Urothelium cell line (cell line): ENCODE measurements at places on chromosomes 5 and 9.

- no peak for DNase-seq
These were observed 36.3 kb upstream of the PSD2 start for GRCh38 chr5:139759219-139759721.

- peak; percentile 67 for DNase-seq
These were observed 36.1 kb downstream of the MRPL36 start for GRCh38 chr5:1763548-1763911.

DNA sequence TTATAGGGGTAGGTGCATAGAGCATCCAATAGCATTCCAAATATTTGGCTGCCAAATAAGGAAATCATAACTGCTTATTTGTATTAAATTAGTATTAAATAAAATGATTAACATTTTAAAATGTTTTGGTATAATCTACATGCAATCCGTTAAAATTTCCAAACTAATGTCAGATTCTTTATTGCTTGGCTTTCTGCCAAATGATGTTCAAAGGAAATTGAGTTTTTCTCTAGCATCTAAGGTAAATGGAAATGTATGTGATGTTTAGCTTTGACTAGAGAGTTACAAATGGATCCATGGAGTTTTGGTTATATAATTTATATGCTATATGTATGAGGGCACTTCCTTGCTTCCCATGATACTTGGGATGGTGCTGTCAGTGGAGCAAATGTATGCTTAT lies 121.7 kb downstream of the ZCCHC7 start:
- no peak for DNase-seq

DNA sequence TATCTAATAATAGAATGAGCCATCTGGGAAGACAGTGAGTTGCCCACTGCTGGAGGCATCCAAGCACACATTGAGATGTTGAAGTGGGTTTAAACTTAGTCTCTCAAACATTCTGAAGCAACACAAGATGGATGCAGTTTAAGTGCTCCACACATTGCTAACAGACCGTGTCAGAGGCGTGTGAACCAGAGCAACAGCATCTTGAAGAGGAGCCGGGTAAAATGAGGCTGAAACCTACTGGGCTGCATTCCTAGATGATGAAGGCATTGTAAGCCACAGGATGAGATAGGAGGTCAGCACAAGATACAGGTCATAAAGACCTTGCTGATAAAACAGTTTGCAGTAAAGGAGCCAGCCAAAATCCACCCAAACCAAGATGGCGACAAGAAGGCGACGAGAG lies 73.5 kb upstream of the TMEM215 start:
- DNase-seq = no peak

DNA sequence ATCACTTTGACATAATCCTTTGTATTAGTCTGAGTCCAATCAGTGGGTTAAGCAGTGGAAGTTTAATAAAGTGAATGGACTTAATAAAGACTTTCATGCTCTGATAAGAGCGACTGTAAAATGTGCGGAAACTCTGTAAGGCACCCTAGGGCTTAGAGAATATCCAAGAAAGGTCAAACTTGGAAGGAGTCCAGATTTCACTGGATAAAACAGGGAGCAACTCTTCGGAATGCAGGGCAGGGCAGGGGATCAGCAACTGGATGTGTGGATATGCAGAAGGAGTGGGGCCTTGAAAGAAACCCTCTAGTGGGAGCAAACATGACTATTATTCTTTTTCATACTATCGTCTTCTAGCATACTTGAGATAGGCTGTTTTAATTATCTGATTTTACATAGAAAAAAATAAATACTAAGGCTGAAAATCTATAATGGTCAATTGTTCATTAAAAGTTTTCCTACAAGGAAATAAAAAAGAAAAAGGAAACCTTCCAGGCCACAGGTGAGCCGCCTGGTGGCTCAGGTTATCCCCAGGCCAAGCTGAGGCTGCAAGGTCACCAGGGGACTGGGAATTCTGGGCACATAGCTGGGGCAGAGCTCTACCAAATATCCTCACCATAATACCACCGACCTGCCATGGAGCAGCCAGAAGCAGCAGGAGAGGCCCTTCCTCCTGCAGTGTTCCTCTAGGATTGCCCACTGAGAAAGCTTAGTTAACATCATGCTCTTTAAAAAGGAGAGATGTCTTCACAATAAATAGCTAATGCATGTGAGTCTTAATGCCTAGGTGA lies 46.3 kb upstream of the CCDC112 start:
- no peak for DNase-seq

GRCh38 chr5:124341066-124341858 lies 405.2 kb downstream of the ZNF608 start:
- no peak for DNase-seq

DNA sequence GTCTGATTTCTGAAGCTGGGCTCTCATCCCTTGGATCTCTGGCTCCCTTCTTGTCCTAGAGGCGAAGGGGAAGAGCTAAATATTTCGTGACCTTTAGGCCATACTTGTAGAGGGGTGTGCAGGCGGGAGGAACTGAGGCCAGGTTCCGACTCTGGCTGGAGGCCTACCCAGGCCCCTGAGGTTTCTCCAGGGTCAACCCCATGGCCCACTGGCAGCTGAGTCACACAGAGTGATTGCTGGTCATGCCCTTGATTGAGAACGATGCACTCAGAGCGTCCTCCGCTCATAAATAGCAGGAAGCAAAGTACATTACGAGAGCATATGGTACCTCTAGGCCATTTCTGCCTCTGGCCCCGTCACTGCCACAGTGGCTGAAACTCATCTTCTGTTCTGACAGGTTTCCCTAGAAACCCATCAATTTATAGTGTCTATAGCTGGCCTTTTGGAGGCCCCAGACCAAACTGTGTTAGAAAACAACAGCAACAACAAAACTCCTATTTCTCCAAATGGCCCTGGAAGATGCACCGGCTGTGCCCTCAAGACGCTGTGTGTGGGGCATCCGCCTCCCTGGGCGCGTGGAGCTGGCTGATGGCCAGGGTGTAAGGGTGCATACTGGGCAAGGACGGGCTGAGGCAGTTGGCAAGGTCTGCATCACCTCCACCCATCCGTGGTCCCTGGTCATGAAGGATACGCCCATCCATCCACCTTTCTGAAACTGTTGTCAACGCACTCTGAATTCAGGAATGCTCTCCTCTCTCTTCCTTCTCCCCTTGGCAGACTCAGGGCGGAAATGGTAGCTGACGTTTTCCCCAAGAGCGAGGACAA lies 32.9 kb upstream of the FCN1 start:
- DNase-seq = no peak

GRCh38 chr5:126438267-126438666 lies 15.1 kb downstream of the GRAMD2B start:
- no peak for DNase-seq

GRCh38 chr5:134142052-134142451 lies 27.6 kb downstream of the TCF7 start:
- no peak for DNase-seq

DNA sequence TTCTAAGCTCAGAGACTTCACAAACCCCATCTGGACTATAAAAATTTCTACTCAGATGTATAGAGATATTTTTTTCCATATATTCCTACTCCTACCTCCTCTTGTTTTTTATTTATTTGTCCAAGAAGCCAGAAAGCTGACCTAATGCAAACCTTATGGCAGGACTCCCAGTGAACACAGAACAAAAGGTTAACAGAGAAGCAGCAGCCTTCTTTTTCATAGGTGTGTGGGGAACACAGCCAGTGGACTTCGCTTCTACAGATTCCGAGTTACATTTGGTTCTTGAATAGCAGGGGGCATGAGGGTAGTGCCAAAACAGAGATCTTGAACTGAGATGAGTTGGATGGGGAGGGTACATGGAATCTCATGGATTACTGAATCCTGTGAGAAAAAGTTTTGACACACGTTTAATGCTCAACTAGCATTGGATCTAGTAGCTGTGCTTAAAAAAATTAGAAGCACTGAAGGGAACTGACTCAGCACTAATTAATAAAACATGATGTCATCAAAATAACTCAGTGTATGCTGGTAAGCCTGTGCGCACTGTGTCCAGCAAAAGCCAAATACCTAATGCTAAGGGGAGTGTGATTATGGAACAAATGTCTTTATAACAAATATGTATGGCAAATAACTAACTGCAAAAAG lies 240.1 kb downstream of the GABRB2 start:
- DNase-seq = no peak

- no peak for DNase-seq
These were observed 504.3 kb downstream of the ARHGEF28 start for GRCh38 chr5:74130155-74130897.

DNA sequence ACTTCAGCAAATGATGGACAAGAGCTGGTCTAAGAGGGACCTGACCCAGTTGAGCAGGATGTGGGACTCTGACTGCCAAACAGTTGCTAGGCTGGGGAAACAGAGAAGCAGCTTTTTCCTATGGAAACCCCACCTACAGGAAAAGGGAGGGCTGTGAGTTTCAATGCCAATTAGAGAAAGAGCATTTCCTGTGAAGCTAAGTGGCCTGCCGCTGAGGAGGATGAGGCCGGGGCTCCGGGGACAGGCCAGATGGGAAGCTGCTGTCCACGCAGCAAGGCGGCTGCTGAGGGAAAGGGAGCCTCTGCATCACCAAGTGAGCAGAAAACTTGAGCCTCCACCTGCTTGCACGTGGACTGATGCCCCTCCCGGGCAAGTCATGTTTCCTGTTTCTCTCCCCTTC lies at the start of gene PCDH12:
PCDH12 (minus strand) TSS at position 90 of the 400 bp plus-strand sequence. CDS start 351 bp downstream, outside the sequence.
- no peak for DNase-seq

DNA sequence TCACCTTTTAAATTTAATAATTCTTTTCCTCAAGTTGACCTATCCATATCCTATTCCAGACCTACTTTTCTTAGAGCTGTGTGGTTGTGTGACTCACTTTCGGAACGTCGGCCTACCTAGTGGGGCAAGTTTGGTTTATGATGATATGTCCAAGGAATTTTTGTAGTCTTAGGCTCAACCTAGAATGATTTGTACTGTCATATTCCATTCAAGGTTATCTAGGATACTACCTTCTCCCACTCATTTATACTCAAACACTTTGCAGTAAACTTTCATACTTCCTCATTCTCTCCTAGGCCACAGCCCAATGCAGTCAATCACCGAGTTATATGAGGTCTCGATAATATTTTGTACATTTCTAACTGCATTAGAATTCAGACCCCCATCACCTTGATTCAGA lies 61.9 kb downstream of the PIK3R1 start:
- DNase-seq = peak; percentile 83

DNA sequence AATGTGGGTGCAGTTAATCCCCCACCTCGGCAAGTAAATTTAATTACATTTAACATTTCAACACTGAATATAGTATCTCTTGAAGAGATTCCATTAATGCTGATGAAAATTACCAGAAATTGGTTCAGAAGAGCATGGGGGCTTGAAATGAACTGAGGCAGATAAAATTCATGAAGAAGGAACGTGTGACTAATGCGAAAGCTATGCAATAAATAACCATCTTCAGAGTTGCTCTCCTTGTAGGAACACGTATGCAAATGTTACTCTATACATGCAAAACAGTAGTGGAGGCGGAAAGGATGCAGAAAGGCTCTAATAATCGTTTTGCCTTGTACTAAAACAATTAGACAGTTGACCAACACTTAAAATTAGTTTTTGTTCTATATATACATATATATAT lies 320.2 kb downstream of the CTNND2 start:
- peak; percentile 24 for DNase-seq

DNA sequence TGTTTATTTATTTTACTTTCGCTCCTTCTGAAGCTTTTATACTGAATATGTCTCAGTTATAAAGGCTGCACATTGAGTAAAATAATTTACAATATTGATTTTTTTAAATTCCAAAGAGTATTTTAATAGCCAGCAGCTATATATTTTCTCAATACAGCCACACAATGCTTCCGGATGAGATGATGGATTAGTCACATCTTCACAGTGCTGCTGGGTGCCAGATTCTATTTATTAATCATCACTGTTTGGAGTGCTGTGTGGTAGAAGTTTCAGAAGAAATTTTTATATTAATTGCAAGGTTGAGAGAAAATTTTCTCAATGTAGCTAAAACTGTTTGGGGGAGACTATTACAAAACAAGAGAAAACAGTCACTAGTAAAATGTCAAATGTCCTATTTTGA lies 989.8 kb downstream of the TLE4 start:
- DNase-seq = no peak

GRCh38 chr9:96242811-96243210 lies 59.2 kb downstream of the HSD17B3 start:
- no peak for DNase-seq

GRCh38 chr5:116374434-116374852 lies 200.2 kb downstream of the SEMA6A start:
- DNase-seq = no peak

DNA sequence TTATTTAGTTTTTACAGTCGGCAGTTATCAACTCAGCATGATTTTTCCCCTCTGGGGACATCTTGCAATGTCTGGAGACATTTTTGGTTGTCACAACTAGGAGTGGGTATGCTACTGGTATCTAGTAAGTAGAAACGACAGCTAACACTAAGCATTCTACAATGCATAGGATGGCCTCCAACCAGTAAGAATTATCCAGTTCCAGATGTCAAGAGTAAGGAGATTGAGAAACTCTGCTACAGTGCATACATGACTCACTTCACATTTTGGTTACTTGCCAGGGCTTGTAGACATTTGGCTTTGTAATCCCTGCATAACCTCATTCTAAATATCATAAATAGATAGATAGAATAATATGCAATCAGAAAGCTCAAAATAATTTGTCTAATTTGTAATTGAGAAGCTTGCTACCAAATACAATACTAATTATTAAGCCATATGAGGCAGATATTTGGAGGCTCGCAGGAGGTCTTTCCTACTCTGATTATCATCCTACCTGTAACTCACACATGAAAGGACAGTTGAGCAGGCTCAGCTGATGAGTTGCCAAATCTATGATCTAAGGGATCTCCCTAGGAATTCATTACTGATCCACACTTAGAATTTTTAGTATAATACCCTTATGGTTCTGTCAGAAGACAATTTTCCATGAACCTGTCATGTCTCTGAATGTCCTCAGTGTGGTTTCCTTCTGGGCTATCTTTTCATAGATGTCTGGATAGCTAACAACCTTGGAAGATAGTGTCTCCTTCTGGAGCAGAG lies 346.9 kb upstream of the TLE4 start:
- DNase-seq = peak; percentile 7

DNA sequence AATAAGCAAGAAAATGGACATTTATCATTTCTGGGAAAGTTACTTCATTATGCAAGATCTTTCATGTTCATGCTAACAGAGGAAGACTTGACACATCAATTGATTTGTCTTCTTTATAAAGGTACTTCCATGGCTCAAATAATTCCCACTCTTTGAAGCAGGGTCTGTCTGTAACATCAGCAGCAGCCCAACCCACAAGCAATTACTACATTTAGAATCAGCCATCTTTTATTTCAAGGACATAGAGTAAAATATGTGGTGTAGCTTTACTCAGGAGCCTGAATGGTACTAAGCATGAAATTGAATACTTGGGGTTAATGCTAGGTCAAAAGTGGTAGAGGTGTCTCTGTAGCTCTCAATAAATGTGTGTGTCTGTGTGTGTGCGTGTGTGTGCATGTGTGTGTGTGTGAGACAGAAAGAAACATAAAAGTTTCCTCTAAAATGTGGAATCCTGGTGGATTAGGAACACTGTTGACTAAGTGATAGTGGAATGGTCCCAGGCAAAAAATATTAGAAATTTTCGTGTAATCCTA lies 581.1 kb downstream of the CAAP1 start:
- DNase-seq = no peak

- no peak for DNase-seq
These were observed 82.9 kb downstream of the UGCG start for GRCh38 chr9:111979561-111979960.

- DNase-seq = no peak
These were observed 1816.1 kb upstream of the C9orf72 start for GRCh38 chr9:29389421-29389820.
